CD4-positive, alpha-beta T cell treated with Interferon alpha-2 for 1 hour (primary cell): ENCODE measurements at places on chromosomes 1 and 21.

DNA sequence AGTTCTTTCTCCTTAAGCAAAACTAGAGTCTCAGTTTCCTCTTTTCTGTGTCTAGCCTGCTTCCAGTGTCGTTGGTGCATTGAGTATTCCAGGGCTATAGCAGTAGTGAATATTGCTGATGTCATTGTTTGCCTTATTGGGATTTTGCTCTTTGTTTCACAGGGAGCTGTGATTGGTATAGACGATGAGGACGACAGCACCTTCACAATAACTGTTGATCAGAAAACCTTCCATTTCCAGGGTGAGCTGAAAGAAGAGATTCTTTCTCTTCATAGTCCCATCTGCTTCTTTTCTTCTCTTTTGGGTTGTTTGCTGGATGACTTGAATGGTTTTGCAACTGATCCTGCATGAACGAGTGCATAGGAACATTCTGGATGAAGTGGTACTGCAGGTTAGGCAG lies 52.4 kb downstream of the OSBPL9 start:
- DNase-seq = no peak

DNA sequence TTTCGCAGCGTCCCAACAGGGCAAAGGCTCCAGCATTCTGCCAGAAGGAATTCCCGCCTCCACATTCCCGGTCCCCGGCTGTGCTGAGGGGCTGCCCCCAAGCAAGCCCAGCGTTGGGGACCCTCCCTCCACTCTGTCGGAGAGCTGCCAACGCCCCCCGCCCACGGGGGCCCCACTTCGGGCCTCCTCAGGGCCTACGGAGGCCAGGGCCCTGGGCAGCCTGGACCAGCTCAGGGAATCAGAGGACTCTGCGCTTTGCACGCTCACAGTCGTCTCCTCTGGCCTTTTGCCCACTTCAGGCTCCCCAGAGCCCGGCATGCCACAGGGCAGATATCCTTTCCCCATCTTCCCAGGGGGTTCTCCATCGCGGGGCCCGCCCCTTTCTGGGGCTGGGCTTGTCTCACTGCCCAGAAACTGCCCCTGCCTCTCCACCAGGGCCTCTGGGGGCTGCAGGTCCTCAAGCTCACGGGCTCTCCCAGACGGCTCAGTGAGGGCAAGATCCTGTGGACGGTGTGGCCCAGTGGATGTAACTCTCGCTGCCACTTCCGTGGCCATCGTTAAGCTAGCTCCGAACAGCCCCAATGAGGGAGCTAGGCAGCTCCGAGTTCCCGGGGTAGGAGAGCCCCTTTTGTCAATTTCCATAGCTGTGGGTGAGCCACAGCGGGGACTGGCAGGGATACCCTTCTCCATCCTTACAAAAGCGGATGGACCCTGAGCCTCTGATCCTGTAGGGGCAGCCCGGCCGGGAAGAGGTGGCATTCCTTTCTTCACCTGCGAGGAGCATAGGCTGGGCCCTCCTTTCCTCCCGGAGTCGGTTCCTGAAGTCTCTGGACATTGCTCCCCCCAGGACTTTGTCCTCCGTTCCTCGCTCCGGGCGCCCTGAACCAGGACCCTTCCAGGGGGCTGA lies 2.8 kb downstream of the ITPKB start:
- DNase-seq = no peak

DNA sequence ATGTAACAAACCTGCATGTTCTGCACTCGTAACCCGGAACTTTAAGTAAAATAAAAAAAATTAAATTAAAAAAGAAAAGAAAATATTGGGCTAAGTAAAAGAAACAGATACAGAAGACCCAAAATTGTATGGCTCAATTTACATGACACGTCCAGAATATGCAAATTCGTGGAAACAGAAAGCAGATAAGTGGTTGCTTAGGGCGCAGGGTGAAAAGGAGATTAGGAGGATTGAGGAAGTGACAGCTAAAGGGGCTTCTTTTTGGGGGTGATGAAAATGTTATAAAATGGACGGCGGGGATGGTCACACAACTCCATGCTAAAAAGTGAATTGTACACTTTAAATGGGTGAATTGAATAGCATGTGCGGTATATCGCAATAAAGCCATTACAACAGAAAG lies 27.4 kb upstream of the ZBTB21 start:
- no peak for DNase-seq

- DNase-seq = no peak
Observed at GRCh38 chr1:44411861-44412260, 6.8 kb downstream of the RNF220 start.

DNA sequence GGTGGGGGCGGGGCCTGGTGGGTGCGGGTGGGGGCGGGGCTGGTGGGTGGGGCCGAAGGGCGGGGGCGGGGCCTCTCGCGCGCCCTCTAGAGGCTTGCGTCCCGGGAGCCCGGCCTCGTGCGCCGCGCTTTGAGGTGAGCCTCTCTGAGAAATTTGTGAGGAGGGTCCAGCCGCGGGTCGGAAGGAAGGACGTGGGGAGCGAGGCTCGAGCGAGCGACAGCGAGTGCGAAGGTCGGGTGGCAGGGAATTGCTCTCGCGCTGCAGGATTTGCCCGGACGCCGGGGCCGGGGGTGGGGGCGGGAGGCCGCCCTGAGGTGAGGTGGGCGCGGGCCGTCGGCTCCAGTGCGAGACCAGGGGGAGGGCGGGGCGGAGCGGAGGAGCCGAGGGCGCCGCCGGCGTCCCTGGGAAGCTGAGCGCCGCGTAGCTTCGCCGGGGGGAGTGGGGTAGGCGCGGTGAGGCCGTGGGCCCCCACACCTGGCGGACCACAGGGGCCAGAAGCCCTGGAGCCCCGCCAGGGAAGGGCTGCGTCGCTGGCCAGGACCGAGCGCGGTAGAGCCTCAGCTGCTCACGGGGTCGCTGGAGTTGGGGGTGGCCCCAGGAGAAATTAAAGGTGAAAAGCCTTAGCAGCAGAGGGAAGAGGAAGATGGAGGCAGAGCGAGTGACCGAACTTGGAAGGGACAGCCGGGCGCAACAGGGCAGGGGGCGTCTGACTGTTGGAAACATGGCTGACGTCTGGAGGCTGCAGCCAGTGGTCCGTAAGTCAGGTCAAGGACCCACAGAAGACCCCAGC lies 754 bp upstream of the LSS start:
- no peak for DNase-seq

- DNase-seq = no peak
Observed at GRCh38 chr1:207745839-207746767, 5.8 kb upstream of the CD46 start.

DNA sequence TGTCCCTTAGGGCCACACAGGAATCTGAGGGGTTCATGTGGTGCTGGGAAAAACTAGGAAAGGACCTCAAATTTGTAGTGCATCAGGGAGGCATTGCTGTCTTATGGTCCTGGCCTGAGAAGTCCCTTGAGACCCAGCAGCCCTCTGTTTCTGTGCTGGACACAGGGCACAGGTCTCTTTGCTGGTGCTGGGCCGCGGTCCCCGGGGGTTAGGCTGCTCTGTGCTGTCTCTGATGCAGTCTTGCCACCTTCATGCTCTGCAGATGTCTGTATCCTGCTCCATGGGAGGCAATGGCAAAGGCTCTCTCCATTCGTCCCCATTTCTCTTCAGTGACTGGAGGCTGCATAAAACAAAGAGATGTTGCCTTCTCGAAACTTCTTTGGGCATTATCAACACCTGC lies 13.0 kb downstream of the EDARADD start:
- DNase-seq = no peak

DNA sequence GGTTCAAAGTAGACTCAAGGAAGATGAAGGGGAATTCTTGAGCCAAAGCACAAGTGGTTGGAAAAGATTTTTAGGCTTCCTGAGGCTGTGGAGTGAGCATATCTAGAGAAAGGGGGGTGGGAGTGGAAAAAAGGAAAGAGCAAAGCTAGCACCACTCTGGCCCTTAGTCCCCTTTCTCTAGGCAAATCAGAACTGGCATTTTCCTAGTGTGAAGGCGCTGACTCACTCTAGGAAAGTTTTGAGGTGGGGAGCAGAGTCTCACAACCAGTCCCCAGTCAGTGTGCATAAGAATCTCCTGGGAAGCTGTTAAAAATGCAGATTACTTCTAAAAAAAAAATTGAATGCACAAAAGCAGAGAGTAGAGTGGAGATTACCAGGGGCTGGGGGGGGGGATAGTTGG lies 3.4 kb upstream of the GPR89B start:
- no peak for DNase-seq

DNA sequence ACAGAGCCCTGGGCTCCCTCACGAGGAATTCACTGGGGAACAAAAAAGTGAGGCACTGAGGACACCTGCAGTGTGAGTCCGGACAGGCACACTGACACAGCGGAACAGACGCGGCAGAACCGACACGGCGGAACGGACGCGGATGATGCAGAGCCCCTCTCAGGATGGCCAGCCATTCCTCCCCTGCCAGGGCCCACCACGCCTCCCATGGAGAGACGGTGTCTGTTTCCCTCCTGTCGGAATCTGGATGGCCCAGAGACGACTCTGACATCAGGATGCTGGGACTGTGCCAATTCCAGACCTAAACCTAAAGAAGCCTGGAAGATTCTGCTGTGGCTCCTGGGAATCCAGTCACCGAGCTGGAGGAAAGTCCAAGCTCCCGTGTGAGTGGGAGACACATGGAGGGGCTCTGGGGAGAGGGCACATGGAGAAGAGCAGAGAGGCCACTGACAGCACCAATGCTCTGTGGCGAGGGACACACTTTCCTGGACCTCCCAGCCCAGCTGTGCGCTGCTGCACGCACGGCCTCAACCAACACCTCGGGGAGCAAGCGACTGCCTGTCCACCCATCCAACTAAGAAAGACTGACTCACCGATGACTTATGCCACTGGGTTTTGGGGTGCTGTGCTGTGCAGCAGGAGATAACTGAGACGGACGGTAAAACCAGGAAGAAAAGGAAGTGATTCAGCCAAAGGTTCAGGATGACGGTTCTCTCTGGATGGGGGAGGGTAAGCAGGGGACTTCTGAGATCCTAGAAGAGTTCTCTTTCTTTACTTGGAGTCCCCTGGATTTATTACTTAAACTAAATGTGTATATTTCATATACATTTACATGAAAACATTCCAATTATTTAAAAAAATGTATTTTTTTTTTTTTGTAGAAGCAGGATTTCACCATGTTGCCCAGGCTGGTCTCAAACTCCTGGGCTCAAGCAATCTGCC lies 23.3 kb downstream of the ZBTB17 start:
- peak; percentile 55 for DNase-seq

DNA sequence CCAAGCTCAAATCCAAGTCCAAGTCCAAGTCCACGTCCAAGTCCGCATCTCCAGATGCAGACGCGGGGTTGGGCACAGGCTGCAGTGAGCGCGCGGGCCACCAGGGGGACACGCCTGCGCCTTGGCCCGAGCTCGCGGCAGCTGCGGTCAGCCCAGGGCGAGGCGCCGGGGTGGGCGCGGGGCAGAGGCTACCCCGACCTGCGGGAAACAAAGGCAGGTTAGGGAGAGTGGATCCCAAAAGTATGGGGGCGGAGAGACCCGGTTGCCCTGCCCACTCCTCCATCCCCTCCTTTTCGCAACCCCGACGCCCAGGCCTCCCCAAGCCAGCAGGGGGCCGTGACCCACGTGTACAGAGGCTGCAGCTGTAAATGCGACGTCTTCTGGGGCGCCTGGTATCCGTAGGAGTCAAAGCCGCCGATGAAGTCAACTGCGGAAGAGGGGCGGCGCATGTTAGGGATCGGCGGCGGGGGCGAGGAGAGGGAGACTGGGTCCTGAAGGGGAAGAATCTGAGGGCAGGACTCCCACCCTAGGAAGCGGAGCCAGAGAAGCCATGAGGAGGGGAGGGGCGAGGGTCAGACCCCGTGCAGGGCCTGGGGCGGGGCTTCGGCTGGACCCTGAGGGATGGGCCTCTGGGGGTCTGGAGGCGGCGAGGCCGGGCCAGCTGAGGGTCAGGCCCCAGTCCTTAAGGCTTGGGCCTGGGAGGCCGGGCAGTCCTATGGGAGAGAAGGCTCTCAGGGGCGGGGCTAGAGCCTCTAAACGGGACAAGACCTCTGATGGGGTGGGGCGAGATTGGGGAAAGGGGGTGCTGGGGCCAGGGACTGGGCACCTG lies 58.0 kb downstream of the NKAIN1 start:
- DNase-seq = no peak

DNA sequence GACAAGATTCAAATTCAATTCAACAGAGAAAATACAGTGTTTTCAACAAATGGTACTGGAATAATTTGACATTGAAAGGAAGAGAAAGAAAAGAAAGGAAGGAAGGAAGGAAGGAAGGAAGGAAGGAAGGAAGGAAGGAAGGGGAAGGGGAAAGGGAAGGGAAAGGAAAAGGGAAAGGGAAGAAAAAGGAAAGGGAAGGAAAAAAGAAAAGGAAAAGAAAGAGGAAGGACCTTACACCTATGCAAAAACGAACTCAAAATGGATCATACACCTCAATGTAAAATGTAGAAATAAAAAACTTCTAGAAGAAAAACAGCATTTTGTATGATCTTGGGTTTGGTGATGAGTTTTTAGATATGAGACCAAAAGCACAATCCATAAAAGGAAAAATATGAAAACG lies 19.9 kb upstream of the NMNAT2 start:
- no peak for DNase-seq

GRCh38 chr1:230215529-230215928 lies 148.5 kb downstream of the GALNT2 start:
- DNase-seq = no peak

- no peak for DNase-seq
Observed at GRCh38 chr1:89701746-89702241, 68.9 kb downstream of the LRRC8C start.

- no peak for DNase-seq
Observed at GRCh38 chr1:208851366-208851765, 607.2 kb upstream of the PLXNA2 start.

GRCh38 chr1:225996946-225997545 lies 2.1 kb downstream of the SDE2 start:
- DNase-seq = peak; percentile 30

DNA sequence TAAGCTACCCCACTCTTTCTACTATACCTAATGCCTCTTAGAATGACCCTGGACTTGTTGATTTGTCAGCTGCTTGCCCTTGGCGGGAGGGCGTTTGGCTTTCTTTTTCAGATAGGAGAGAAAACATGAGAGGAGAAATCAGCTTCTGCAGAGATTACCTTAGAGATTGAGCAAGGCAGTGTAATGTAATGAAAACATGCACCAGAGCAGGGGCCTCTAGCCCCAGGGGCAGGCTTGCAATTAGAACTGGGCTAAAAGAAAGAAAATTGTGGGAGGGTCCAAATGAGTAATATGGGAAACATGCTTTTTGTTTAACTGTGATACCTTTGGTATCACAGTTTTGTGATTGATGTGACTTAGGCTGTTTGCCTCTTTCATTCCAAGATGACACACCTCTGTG lies 89.7 kb downstream of the PBX1 start:
- DNase-seq = no peak

- no peak for DNase-seq
Observed at GRCh38 chr1:34829250-34829649, 30.3 kb downstream of the SMIM12 start.

GRCh38 chr1:35554266-35555211 lies 2.7 kb downstream of the KIAA0319L start:
- DNase-seq = no peak

- no peak for DNase-seq
Observed at GRCh38 chr1:229798558-229798957, 172.5 kb downstream of the URB2 start.

DNA sequence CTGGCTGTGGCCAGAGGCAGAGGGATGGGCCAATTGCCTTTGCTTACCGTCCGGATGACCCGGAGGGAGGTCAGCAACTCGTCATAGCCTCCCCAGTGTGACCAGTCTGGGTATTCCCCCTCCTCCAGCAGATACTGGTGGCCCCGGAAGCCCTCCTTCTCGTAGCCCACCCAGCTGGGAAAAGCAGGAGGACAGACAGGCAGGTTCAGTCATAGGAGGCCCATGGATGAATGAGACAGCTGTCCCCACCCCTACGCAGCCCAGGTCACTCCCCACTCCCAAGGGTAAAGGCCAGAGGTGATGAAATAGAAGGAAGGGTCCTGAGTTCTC lies 16.8 kb downstream of the CRYBG2 start:
- DNase-seq = no peak
